ENCODE measurements at places on chromosomes 1 and 21.

GRCh38 chr1:172588296-172589291, 55.6 kb downstream of the SUCO start:
- DNase-seq: no peak

- DNase-seq: no peak
Measured at GRCh38 chr1:23090056-23090455, 70.8 kb downstream of the KDM1A start.

GRCh38 chr1:44672961-44673674, 1.2 kb downstream of the TMEM53 start:
- no peak for DNase-seq

DNA sequence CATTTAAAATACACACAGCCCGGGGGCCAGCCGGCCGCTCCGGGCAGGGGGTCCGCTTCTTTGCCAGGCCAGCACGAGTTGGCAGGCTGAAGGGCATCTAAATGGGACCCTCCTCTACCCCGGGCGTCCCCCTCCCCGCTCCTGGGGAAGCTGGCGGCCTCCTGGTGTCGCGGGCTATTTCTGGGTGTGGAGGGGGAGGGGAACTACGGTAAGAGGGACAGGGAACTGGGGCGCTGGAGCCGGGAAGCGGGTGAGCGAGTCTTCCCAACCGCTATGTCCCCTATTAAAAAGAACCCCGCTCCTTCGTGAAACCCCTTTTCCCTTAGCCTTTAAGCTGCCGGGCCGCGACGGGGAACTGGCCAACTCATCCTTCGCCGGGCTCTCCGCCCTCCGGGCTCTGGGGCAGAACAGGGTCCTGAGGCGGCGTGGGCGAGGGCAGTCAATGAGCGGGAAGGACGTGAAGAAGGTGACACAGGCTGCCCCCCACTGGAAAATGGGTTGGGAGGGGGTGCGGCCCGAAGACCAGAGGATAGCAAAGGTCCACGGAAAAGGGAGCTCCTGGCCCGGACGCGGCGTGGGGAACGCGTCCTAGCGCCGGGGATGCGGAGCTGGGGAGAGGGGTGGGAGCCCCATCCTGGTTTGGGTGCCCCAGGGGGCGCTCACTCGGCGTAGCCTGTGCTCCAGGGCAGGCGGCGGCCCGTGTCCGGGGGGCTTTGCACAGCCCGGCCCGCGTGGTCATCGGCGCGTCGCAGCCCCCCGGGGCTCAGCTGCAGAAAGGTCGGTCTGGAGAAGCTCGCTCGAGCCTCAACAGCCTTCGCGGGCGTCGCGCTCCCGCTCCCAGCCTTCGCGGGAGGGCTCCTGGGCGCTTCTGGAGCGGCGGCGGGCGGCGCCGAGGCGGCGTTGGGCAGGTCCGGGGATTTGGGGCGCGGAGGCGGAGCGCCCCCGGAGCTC, 544 bp downstream of the PPM1J start:
- no peak for DNase-seq

DNA sequence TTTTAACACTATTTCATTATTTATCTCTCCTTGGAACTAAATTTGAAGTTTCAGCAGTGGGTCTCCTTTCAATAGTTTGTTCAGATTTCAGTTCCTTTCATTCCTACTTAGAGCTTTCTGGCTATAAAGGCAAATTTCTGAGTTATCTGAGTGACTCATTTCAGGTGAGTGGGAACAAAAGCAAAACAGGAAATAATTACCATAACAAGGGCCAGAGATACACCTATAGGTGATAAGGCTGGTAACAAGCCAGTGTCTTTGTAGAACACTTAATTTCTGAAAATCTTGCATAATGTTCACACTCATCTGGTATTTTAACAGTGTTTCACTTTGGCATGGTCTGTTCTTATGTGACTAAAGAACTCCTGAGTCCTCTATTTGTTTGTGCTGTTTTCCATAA, 64.5 kb upstream of the PRRC2C start:
- DNase-seq: no peak

GRCh38 chr1:49197081-49197480, 420.4 kb upstream of the BEND5 start:
- DNase-seq: no peak

- no peak for DNase-seq
Measured at GRCh38 chr21:23026878-23027277, 2028.7 kb downstream of the NCAM2 start.

GRCh38 chr1:109290998-109291397, 8.1 kb upstream of the PSRC1 start:
- no peak for DNase-seq

- no peak for DNase-seq
Measured at GRCh38 chr1:101086783-101087182, 61.2 kb upstream of the DPH5 start.

DNA sequence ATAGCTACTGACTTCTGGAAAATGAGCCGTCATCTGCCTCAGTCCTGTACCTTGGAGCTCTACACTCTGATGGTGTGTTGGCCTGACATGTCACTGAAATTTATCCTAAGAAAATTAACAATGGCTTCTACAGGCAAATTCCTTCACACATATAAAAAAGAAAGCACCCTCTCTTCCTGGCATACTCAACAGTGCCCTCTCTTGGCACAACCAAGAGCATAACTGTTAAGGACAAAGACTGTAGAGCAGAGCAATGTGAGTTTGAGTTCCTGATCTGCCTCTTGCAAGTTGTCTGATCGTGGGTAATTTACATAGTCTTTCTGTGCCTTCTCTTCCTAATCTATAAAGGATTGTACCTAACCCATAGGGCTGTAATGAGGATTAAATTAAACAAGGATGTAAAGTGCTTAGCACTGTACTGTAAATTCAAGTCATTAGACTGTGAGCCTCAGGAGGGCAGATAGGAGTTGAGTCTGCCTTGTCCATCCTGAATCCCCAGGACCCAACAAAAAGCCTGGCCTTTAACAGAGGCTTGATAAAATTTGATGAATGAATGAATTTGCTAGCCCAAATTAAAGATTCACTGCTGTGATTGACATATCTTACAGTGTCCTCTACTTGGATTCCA, 83.5 kb downstream of the SYF2 start:
- DNase-seq: no peak

DNA sequence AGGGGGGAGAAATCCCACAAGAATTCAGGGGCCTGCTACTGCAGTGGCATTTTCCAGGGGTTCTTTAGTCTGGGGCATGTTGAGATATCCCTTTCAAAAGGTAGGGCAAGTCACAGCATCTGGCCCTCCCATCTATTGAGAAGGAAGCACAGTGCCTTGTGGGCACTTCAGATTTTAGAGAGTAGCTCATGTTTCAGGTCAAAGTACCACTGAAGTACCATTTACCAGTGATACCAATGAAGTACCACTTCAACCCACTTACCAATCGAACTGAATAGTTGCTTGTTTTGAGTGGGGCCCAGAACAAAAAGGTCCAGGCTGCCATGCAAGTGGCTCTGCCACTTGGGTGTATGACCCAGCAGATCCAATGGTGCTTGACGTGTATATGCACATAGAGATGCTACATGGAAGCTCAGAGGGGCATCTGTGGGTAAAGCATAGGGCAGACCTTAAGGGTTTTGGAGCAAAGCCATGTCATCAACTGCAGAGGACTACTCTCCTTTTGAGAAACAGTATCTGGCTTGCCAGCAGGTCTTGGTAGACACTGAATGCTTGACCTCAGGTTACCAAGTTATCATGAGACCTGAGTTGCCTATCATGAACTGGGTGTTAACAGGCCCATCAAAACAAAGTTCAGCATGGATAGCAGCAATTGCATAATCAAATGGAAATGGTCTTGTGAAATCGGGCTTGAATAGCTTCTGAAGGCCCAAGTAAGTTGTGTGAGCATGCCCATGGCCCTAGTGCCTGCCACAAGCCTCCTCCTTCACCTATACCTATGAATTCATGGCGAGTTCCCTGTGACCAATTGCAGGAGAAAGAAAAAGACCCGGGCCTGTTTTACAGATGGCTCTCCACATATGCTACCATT, 23.5 kb downstream of the PLA2G2D start:
- DNase-seq: no peak

DNA sequence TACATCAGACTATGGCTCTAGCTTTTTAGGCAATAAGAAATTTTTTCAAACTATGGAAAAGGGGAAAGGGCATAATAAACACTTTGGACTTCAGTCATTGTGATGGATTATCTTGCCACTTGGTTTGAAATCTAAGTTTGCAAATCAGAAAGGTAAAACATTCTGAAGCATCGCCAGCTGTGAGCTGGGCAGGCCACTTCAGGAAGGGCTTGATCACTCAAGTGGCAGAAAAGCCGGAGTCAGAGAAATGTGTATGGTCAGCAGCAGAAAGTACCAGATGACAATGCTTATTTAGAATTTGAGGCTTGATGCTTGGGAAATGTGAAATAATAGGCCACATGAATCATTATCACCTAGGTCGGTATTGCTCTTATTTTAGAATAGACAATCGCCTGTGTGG, 79.7 kb downstream of the ZNF648 start:
- DNase-seq: no peak

DNA sequence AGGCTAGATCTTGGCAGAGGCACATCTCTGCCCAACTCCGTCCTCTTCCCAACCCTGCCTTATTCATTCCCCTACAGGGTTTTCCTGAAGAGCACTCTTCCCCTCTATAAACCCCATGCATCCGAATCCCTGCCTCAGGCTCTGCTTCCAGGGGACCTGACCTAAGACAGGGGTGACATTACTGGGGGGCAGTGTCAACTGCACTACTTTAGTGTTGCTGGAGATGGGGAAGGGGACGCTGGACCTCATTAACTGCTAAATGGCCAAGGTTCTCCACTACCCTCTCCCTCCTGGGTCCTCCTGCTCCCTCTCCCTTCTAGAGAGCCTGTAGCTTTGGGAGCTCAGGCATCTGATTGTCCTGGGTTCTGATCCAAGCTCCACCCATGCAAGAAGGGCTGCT, 126.2 kb downstream of the GRIK3 start:
- no peak for DNase-seq

DNA sequence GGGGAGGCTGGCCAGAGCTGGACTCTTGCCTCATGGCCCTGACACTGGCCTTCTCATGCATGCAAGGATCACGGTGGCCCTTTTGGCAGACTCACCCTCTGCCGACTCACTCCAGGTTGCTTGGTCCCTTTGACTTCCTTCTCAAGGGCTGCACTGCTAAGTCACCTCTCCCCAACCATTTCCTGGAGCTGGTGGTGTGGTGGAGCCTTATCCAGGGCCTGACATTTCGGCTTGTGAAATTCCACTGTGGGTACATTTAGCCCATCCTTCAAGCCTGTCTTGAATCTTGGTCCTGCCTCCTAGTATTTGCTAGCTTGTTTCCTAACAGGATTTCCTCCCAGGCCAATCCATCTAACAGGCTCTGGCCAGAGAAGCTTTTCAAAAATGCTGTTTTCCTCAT, 52.6 kb upstream of the JUN start:
- no peak for DNase-seq

- DNase-seq: no peak
Measured at GRCh38 chr1:231266811-231267322, 25.9 kb downstream of the GNPAT start.

DNA sequence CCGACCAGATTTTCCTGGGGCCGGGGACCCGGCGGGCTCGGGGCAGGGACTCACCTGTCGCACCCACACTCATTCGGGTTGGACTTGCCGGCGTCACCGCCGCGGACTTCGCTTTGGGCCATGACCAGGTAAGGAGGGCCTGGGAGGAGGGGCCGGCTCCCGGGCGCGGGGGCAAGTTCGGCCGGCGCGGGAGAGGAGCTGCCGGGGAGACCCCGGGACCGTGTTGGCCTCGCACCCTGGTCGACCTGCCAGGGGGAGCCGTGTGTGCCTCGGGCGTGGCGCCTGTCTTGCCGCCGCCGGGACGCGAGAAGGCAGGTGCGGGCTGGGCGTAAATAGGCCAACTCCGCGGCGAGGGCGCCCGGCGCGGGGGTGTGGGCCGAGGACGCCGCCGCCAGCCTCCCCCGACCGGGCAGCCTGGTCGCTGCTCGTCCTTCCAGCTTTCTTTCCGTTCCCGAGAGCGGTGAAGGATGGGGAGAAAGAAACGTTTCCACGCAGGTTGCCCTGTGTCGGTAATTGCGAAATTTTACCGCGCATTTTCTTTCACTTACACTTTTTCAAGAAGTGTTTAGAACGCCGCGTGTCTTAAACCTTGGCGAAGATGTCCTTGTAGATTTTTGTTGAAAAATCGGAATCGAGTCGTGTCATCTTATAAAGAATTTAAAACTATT, 558 bp downstream of the USP1 start:
- DNase-seq: no peak
